ENCODE measurements at places on chromosomes 3 and 15.

DNA sequence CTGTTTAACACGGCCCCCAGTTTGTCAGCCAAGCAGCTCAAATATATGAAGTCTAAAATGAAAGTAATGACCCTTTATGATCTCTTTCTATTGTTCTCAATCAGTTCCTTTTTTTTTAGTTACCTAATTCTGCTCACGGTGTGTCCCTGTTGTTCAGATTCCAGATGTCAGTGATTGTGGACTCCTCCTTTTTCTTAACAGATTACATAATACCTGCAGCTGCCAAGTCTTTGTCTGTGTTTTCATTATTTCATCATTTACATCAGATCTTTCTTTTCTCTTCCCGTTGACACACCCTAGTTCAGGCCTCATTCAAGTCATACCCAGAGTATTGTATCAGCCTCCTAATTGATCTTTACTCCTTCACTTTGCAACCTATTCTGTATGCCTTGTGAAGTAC is 56.1 kb upstream of the SKIL start:
- no peak for DNase-seq

DNA sequence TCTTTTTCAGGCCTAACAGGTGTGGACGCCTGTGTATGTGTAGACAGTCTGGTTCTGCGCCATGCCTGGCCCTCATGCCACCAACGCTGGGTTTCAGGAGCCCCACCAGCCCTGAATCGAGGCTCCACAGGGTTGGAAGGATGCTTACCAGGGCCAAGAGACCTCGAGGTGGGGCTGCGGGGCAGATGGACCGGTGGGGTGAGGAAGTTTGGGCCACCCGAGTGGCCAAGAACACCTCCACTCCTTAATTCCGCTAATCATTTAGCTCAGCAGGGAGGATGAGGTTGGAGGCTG is 6.0 kb upstream of the ONECUT1 start:
- no peak for DNase-seq

GRCh38 chr3:8762607-8763377 is 6.6 kb downstream of the OXTR start:
- DNase-seq: no peak

DNA sequence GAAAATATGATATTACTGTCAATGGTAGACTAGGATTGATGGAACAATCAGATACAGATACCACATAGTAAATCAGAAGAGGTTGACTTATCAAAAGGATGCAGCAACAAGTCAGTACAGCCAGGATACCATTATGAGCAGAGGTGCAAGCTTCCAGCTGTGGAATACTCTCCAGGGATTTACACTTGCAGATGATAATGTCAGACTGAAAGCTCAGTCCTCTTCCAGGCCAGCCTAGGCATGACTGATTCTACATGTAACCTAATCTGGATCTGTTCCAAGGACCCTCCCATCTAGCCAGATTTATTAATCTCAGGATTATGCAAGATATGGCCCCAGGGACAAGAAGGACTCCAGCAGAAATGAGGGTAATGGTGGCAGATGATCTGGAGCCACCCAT is 8.2 kb downstream of the FILIP1L start:
- DNase-seq: no peak

DNA sequence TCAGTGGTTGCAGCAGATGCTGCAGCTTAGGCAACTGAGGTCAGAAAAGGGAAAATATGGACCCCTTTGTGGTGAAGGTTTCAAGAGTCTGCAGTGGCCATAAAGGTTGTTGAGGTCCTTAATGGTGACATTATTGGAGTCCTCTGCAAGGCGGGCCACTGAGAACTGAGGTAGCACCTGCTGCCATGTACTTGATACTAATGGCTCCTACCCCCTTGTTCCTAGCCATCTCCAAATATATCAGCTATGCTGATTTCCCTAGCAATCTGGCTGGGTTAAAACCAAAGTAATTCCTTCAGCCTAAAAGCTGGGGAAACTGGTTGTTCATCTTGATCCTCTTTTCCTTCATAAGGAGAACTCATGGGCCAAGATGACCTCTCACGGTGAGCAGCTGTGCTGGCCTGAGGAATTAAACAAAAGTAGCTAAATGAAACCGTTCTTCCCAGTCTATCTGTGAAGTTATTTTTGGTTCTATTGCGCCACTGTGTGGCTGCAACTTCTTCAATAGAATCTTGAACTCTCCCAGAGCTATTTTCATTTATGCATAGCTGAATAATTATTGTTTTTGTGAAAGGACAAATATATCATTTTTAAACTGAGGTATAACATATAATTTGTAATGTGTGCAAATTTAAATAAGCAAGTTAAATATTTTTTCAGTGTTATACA is 76.1 kb upstream of the PLSCR4 start:
- DNase-seq: no peak

DNA sequence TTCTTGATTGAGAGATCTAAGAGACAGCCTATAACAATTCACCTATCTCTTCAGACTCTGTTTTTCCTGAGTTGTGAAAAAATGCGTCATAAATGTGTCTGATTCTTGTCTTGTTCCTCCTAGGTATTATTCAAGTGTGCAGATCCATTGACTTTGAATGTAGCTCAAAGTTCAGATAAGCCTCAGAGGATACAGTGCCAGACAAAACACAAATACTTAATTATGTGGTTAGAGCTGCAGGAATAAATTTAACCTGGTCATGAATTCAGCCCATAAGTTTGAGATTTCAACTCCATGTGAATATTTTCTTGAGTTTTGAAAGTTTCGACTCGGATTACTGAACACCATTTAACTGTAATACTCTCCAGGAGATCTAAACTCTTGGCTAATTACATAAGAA is 174.0 kb downstream of the ECT2 start:
- no peak for DNase-seq

- peak; percentile 39 for DNase-seq
Measured at GRCh38 chr3:69385723-69386555, at the start of gene FRMD4B. FRMD4B (minus strand) TSS chr3:69386088; CDS start chr3:69385989, 99 bp downstream.

- no peak for DNase-seq
Measured at GRCh38 chr15:25795061-25795460, 68.1 kb downstream of the ATP10A start.

GRCh38 chr15:91787198-91787597 is 66.3 kb upstream of the SLCO3A1 start:
- DNase-seq: no peak

GRCh38 chr15:57607570-57608000 is 15.9 kb downstream of the MYZAP start:
- no peak for DNase-seq

DNA sequence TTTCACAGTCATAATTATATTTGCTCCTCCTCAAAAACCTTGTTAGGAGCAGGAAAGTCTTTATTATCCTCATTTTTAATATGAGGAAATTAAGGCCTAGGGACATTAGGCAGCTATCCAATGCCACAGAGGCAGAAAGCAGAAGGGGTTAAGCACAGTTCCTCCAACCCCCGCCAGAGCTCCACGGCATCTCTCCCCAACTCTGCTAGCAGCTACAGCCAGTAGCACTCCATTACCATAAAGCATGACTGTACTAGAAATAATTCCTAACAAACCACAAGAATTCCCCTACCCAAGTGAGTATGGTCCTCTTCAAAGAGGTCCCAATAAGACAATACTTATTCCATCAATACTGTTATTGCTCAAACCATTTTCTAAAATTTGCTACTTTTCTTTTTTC is 9.8 kb downstream of the HEG1 start:
- no peak for DNase-seq

- DNase-seq: no peak
Measured at GRCh38 chr3:189210251-189210770, 38.5 kb downstream of the TPRG1 start.

GRCh38 chr3:147398813-147399534 is 7.4 kb downstream of the ZIC4 start:
- no peak for DNase-seq

- DNase-seq: no peak
Measured at GRCh38 chr15:25671132-25671531, 192.0 kb downstream of the ATP10A start.

DNA sequence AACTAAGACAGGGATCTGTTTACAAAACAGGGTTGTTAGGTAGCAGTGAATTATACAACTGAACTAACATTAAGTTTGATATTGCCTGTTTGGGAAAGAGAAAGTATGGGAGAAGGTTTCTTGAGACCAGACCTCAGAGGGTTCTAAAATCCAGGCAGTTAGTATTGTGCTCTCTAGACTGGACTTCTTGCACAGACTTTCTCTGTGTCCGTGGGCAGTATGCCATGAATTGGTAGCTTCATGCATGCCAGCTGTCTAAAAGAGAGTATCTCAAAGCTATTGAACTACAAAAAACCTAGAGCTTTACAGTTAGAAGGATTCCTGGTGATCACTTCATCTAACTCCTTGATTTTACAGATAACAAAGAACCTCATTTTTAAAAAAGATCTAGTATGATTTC is 12.5 kb downstream of the SAMD7 start:
- no peak for DNase-seq

GRCh38 chr15:25244731-25245585 is 193.9 kb downstream of the UBE3A start:
- DNase-seq: no peak

DNA sequence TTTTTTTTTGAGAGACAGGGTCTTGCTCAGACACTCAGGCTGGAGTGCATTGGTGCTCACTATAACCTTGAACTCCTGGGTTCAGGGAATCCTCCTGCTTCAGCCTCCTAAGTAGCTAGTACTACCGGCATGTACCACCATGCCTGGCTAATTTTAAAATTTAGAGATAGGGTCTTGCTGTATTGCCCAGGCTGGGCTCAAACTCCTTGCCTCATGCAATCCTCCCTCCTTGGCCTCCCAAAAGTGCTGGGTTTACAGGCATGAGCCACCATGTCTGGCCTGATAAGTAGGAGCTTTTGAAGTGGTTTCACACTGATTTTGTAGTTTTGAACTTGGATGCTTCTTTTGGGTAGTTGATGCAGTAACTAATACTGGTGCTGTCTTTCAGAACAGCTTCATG is 7.8 kb downstream of the MAP2K1 start:
- DNase-seq: no peak

GRCh38 chr15:29424118-29424517 is 154.5 kb upstream of the NSMCE3 start:
- no peak for DNase-seq

DNA sequence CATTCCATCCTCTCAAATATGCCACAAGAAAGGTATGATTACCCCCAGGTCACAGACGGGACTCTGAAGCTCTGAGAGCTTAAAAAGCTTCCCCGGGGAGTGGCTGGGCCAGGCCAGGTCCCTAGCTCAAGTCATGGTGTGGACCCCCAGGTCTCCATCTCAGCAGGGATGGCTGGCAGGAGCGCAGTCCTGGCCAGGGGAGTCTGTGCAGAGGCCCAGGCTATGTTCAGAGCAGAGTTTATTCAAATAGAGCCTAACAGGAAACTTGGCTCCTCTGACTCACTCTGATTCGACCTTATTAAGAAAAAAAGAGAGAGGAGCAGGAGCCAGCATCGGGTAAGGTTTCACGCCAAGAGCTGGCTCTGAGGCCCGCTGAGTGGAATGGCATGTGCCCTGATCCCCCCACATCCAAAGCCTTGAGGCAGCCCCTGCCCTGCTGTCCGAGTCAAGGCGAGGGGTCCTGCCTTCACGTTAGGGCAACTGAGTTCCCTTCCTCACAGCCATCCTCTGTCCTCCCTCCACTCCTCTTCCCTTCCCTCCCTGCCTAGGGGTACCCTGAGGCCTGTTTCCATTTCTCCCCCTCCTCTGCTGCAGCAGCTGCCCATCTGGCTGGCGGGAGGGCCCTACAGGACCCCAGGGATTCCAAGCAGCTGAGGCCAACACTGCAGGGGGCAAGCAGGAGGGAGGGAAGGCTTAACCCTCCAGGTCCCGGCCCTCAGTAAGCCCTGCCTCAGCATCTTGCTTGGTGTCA is 1.9 kb upstream of the LOXL1 start:
- no peak for DNase-seq

DNA sequence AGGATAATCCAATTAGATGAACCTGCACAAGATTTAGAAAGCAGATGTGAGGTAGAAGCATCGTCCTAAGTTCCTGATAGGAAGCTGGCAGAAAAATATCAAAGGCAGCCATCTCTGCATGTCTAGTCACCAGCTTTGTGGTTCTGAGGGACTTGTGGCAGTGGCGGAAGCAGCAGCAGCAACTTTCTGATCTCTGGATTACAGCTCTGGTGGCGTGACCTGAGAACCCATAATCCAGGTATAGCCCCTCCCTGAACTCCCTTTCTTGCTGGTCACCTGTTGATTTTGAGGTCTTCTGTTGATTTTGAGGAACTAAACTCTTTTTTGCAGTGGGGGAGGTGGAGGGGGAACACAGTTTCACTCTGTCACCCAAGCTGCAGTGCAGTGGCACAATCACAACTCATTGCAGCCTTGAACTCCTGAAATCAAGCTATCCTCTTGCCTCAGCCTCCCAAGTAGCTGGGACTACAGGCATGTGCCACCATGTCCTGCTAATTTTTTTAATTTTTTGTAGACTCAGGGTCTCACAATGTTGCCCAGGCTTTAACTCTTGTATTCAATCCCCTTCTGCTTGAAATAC is 7.9 kb downstream of the FSIP1 start:
- DNase-seq: no peak

- DNase-seq: no peak
Measured at GRCh38 chr15:78808550-78808949, 2.7 kb downstream of the ADAMTS7 start.

DNA sequence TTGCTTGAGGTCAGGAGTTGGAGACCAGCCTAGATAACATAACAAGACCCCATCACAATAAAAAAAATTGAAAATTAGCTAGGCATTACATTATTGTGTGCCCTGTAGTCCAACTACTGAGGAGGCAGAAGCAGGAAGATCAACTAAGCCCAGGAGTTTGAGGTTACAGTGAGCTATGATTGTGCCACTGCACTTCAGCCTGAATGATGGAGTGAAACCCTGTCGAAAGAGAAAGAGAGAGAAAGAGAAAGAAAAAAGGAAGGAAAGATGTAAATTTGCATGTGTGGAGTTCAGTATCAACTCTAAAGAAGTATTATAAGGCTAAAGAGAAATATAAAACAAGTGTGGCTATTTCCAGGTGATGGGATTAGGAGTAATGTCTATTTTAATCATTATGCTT is 661.4 kb downstream of the RBMS3 start:
- no peak for DNase-seq

- DNase-seq: no peak
Measured at GRCh38 chr15:75891895-75892294, 11.8 kb upstream of the FBXO22 start.

- DNase-seq: no peak
Measured at GRCh38 chr3:23537101-23537551, 268.6 kb upstream of the UBE2E1 start.

- DNase-seq: no peak
Measured at GRCh38 chr3:4063916-4064574, 239.1 kb upstream of the SETMAR start.

GRCh38 chr3:123547881-123548519 is 36.9 kb downstream of the HACD2 start:
- DNase-seq: no peak

- no peak for DNase-seq
Measured at GRCh38 chr3:112013784-112014143, 15.0 kb downstream of the TAGLN3 start.

DNA sequence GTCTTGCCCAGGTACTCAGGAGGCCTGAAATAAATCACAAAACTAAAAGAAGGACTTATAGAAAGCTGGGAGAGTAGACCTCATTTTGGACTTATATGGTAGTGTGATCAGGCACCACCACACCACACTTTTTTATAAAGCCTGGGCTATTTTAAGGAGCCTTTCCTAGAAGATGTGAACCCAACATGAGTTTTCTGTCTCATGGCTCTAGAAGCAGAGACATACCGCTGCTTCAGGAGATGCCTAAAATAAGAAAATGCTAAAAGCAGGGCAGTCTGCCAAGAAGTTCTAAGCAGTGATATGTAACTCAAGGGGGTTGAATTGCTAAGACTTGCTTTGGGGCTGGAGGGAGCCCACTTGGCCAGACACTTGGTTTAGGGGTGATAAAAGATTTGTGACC is 49.6 kb downstream of the SUMF1 start:
- DNase-seq: peak; percentile 48

- DNase-seq: no peak
Measured at GRCh38 chr3:9007928-9008327, 44.7 kb upstream of the RAD18 start.

Data from retinal pigment epithelial cell (primary cell).